Stimulated activated CD8-positive, alpha-beta memory T cell treated with anti-CD3 and anti-CD28 coated beads, Interleukin-4, amount 100 ng/mL, for 4 hours (primary cell): ENCODE measurements at places on chromosomes 4 and X.

- no peak for DNase-seq
Observed at GRCh38 chrX:72101597-72102037, 30.1 kb downstream of the RTL5 start.

GRCh38 chrX:142296421-142296820 is 91.3 kb upstream of the MAGEC2 start:
- no peak for DNase-seq

GRCh38 chrX:14802943-14803710 is 69.7 kb downstream of the FANCB start:
- no peak for DNase-seq

- no peak for DNase-seq
Observed at GRCh38 chr4:173410079-173410478, 11.2 kb upstream of the SCRG1 start.

GRCh38 chr4:24102621-24103020 is 212.8 kb upstream of the PPARGC1A start:
- DNase-seq = no peak

DNA sequence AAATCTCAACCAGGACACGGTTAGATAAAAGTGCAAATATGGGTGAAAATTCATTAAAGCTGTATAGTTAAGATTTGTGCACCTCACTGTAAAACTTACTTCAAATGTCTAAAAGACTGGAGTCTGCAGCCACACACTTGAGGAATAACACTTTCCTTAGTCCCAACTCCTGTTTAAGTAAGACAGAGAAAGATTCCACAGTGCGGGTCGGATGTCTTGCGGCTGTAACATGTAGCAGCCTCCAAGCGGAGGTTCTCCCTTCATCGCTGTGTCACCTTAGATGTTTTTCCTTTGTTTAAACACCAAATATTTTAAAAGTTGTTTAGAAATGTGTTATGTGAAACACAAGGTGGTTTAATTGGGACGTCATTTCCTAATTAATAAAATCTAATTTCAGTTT is 905 bp upstream of the MAEA start:
- no peak for DNase-seq

- DNase-seq = no peak
Observed at GRCh38 chr4:93444860-93445259, 383.7 kb upstream of the ATOH1 start.

- no peak for DNase-seq
Observed at GRCh38 chr4:26330186-26330787, 9.5 kb downstream of the RBPJ start.
